ENCODE measurements at places on chromosomes 6 and 20.

GRCh38 chr6:98530732-98531131, 303.6 kb upstream of the POU3F2 start:
- no peak for DNase-seq

- no peak for DNase-seq
Observed at GRCh38 chr6:160162030-160162566, 40.5 kb downstream of the SLC22A1 start.

GRCh38 chr6:13397359-13398068, 69.2 kb upstream of the TBC1D7 start:
- DNase-seq: no peak

DNA sequence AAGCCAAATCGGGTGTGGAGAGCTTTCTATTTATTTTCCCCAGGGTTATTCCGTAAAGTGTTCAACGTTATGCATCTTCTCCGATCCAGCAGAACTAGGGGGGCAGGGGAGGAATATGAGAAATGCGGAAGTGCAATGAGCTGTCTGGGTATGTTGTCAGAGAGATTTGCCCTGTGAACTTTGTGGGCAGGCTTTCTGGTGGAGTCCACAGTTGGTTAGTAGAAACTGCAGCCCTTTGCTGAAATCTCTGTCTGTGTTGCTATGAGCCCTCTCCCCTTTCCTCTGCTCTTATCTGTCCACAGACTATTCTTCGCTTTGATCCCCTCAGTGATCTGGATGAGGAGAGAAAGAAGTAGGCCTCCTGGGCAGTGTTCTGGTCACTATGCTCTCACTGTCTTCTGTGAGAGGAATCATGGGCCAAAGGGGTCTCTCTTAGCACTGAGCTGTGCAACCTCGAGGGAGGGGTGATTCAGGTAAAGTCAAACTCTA, 158.9 kb upstream of the FUT9 start:
- DNase-seq: no peak

- no peak for DNase-seq
Observed at GRCh38 chr20:22559711-22560318, 24.6 kb downstream of the FOXA2 start.

GRCh38 chr20:53307964-53308597, 285.6 kb downstream of the ZNF217 start:
- DNase-seq: no peak

DNA sequence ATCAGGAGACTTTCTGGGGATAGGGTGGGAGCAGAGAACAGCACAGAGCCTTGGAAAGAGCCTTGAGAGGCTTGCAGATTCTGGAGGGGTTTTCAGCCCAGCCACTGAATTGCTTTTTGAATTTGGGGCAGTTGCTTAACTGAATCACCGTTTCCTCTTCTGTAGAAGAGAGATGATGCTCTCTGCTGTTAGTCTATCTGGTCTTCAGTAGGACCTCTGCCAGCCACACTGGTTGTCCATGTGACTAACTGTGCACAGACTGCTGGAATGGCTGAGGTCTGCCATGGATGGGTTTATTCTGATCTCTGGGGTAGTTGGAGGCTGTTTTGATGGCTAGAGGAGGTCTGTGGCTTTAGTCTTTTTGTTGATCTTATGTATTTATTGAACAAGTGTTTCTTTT, 21.4 kb upstream of the PRDM1 start:
- no peak for DNase-seq

GRCh38 chr20:57783956-57784837, 74.4 kb upstream of the PMEPA1 start:
- DNase-seq: no peak

GRCh38 chr6:25369036-25369432, 89.9 kb downstream of the CARMIL1 start:
- no peak for DNase-seq

GRCh38 chr6:80094017-80094416, 12.5 kb upstream of the BCKDHB start:
- DNase-seq: no peak

GRCh38 chr6:26043384-26044139, 43.7 kb upstream of the HFE start:
- DNase-seq: peak; percentile 63

- no peak for DNase-seq
Observed at GRCh38 chr6:158168040-158168289, at the start of gene SERAC1. Gene SERAC1, minus strand, starts transcription at chr6:158168262. Its CDS starts 9,899 bp downstream, at chr6:158158363.

DNA sequence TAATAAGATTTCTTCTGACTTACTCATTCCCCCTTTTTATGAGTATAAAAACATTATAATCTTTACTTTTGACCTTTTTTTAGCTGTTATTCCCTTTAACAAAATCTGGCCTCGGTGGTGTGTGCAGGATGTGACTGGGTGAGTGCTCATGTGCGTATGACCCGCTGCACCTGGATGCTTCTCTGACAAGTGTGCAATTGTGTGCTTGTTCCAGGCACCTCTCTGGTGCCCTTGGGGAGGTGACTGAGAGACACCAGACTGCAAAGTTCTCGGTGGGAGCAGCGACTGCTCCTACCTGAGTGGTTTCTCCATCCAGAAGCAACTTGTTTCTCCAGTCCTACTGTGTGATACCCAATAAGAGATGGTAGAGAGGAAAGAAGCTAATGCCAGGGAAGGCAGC, 65.0 kb downstream of the ISM1 start:
- DNase-seq: no peak

GRCh38 chr6:72702421-72702820, 80.6 kb downstream of the KCNQ5 start:
- no peak for DNase-seq

DNA sequence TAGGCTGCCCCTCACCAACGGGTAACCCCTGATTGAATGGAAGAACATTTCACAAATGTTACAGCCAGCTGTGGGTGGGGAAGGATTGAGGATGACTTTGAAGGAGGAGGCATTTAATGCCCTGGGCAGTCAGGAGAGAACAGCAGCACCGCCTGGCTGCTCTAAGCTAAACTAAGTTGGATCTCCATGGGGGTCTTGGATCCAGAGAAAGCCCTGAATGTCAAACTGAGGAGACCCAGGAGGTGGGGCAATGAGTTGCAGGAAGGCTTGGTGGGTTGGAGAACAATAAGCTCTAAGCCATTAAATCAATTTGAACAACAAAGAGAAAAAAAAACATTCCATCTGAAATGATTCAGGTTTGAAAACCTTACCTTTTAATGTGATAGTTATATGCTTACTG, 35.4 kb downstream of the TMX4 start:
- DNase-seq: no peak

All from activated CD8-positive, alpha-beta memory T cell treated with anti-CD3 and anti-CD28 coated beads for 48 hours (primary cell).